ENCODE measurements at places on chromosomes 1 and 21. TPM values are rescaled to one million over a fixed set of nuclear protein-coding genes. Genes with fewer than 3 reads are reported as not detected.

The KLHDC7A gene
- not detected for total RNA-seq

The INSRR gene
- total RNA-seq: 0.13 TPM

GRCh38 chr21:15279482-15279881 lies 214.7 kb upstream of the NRIP1 start:
- no peak for DNase-seq
- H3K27me3 ChIP-seq: no peaks in the 10 kb centered on the region
- H3K4me3 ChIP-seq: no peak overlapping the region
- H3K4me1 ChIP-seq: no peaks in the 10 kb centered on the region

DNA sequence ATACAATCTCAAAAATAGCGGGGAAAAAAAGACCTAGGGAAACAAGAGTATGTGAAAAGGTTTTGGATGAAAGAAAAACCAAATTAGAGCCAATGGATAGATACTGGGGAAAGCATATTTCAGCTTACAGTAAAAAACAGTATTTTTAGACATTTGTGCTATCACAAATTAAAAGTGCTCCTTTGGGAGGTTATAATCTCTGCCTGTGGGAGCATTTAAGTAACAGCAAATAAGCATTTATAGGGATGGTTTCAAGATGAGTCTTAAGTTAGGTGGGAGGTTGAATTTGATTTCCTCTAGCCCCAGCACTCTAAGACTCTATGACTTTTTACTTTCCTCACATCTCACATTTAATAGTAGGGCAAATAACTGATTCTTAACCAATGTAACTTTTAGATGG lies 79.6 kb upstream of the SLFNL1 start:
- no peak overlapping the region for H3K4me3 ChIP-seq
- no peak for DNase-seq
- no peaks in the 10 kb centered on the region for H3K27me3 ChIP-seq
- H3K27ac ChIP-seq: no peak overlapping the region
- no peaks in the 10 kb centered on the region for H3K36me3 ChIP-seq
- no peaks in the 10 kb centered on the region for H3K4me1 ChIP-seq

DNA sequence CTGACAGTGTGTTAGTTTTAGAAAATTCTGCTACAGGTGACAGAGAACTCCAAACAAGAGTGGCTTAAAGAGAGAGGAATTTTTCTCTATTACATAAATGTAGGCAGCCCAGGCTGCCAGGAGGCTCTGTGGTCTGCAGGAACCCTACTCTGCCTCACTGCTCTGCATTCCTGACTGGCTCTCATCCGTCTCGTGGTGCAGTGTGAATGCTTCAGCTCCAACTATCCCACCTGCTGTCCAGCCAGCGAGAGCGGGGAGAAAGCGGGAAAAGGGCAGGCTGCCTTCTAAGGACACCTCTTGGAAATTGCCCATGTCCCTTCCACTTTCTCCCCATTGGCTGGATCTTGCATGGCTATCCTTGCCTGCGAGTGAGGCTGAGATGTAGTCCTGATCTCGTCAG lies 131.3 kb downstream of the PEX14 start:
- H3K4me3 ChIP-seq: no peak overlapping the region
- no peaks in the 10 kb centered on the region for H3K27me3 ChIP-seq
- DNase-seq: no peak
- no peaks in the 10 kb centered on the region for H3K36me3 ChIP-seq

- H3K4me1 ChIP-seq: no peaks in the 10 kb centered on the region
- no peaks in the 10 kb centered on the region for H3K36me3 ChIP-seq
- H3K27me3 ChIP-seq: peaks cover 2% of the 10 kb centered on the region
- no peak overlapping the region for H3K27ac ChIP-seq
- H3K4me3 ChIP-seq: no peak overlapping the region
- DNase-seq: no peak
Measured at GRCh38 chr1:198015309-198015708, 98.1 kb downstream of the LHX9 start.

- H3K27me3 ChIP-seq: peaks cover 10% of the 10 kb centered on the region
- H3K27ac ChIP-seq: no peak overlapping the region
Measured at GRCh38 chr1:192824511-192824910, 15.7 kb downstream of the RGS2 start.

GRCh38 chr1:48610628-48611542 lies 138.9 kb upstream of the SPATA6 start:
- DNase-seq: no peak
- no peaks in the 10 kb centered on the region for H3K27me3 ChIP-seq
- no peak overlapping the region for H3K27ac ChIP-seq
- H3K4me1 ChIP-seq: no peaks in the 10 kb centered on the region

Data from activated CD4-positive, alpha-beta memory T cell treated with anti-CD3 and anti-CD28 coated beads, Interleukin-2, amount 10 ng/mL, durations not matched to agents 7 days and 5 days (primary cell).